ENCODE measurements at places on chromosomes 12 and 14.

GRCh38 chr12:69000074-69000473, 67.1 kb upstream of the CPM start:
- DNase-seq = no peak

DNA sequence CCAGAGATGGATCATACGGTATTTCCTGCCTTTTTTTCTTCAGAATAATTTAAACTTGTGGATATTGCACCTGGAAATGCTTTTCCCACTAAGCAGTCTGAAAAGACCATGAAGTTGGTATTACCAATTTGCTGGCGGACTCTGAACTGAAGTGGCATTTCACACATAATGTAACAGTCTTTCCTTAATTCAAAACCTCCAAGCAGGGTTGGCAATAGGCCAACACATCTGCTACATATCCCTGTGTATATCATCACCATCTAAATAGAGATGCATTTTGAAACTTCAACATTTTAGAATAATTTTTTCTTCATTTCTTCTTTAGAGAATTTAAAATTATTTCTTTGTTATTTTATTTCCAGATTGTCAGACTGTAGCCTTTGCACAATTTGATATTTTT, 100.5 kb downstream of the TSPAN8 start:
- DNase-seq = peak; percentile 27

DNA sequence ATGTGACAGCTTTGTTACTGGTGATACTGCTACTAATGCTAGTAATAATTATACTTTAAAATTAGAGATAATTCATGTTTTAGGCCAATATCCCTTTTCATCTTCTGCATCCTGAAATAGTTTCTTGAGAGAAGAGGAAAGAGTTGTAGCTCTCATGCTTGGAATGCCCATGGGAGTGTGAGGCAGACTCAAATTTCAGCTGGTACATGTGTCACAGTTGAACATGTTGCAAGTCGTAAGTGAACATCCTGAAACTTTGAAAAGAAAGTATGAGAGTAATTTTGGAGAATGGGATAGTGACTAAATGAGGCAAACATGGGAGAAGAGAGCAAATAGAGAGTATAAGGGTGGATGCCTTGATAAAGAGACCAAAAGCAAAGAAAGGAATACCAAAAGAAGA, 168.0 kb downstream of the TMTC3 start:
- no peak for DNase-seq

DNA sequence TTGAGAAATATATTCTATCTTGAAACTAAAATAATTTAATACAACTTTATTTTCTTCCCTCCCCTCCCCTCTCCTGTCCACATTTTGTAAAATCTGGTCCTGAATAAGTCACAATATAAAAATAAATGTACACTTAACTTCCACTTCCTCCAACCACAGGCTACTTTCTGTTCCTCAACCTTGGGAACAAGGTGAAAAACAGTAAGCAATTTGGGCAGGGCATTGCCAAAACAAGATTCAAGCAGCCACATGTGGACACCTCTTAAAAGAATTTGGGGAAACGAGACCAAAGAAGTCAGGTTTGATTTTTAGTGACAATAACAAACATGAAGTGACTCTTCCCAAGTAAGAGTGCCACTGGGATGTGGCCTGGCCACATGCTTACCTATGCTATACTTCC, 115.7 kb downstream of the PTPRQ start:
- DNase-seq = peak; percentile 58

DNA sequence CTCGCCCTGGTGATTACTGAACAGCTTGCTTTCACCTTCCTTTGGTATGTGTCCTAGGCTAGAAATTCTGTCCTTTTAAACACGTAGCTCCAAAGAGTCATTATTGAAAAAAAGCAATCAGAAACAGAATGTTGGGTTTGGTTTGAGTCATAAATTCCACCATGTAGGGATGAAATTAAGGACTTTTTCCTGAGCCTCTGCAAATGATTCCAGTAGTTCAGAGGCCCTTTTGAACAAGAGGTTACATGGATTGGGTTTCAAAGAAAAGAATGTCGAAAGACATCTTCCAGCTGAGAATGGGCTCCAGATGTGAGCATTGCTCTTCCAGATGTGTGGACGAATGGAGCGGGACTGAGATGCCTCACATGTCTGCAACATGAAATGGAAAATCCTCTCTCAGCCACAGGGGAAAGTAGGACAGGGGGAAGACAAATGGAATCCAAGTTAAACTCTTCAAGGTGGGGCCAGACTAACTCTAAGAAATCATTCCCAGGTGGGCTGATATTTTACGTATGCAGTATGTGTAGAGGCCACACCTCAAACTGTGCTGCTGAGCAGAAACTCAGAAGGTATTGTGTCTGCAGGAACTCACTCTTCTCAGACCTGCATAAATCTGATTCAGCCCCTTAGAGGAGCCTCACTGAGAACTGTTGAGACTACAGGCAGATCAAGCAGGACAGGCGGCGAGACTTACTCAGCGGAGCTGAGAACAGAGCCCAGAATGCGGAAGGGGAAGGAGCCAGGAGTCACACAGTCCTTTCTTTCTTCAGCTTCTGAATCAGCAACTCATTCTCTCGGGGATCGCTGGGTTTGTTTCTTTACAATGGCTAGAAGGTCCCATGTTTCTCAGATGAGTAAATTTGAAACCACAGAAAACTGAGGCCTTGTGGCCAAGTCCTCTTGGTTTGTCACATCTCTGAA, 23.3 kb upstream of the EMP1 start:
- peak; percentile 36 for DNase-seq

DNA sequence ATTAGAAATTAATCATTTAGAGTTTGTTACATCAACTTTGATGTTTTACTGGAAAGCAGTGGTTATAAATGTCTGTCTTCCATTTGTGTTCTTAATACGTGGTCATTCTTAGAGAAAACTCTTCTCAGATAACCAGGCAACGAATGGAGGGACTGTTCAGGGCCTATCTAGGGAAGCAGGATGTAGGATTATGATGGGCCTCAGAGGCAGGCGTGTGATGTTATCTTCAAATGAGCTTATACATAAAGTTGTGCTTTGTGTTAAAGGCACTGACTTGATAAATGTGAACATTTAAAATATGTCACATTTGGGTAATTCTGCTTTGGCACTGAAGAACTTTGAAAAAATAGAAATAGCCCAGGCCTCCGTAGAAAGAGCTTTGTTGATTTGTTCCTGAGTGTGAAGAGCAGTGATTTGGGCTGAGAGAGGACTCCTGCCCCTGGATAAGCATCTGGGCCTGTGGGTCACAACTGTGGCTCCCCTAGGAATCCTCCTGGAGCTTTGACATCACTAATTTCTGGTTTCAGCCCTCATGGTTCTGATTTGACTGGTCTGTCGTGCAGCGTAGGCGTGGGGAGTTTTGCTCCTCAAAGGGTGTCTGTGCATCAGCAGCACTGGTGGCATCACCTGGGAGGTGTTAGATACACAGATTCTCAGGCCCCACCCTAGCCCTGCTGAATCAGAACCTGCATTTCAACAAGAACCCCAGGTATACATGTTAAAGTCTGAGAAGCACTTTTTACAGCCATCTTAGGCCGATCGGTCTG, 55.4 kb downstream of the SAMD4A start:
- no peak for DNase-seq

GRCh38 chr14:51335961-51336723, 96.1 kb downstream of the TMX1 start:
- no peak for DNase-seq

GRCh38 chr12:57087691-57088353, 1.1 kb upstream of the NAB2 start:
- peak; percentile 91 for DNase-seq

DNA sequence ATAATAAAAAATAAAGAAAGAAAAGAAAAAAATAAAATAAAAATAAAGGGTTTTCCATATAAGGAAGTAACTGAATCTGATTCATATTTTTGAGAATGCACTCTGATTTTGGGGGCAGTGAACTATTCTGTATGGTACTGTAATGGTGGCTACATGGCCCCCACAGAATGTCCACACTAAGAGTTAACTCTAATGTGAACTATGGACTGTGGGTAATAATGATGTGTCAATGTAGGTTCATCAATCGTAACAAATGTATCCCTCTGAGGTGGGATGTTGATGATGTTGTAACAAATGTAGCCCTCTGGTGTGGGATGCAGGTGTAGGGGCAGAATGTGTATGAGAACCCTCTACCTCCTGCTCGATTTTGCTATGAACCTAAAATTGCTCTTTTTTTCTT, 13.8 kb downstream of the KRT8 start:
- no peak for DNase-seq

DNA sequence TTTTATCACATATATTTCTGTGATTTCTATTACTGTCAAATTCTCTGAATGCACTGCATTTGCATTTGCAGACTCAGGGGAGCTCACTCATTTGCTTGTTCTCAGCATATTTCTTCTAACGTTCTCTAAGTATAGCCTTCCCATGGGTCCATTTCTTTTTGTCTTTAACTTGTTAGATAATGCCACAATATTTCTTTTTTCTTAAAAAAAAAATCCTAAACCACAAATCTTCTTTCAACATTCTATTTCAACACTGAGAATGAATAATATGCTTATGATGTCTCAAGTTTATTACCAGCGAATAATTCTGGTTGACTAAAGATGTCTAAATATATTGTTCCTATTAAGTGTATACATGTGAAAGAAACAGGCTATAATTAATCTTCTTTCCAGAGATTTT, 200.2 kb downstream of the ANO6 start:
- DNase-seq = peak; percentile 28

- no peak for DNase-seq
Measured at GRCh38 chr14:68651652-68652432, 141.0 kb downstream of the ZFP36L1 start.

DNA sequence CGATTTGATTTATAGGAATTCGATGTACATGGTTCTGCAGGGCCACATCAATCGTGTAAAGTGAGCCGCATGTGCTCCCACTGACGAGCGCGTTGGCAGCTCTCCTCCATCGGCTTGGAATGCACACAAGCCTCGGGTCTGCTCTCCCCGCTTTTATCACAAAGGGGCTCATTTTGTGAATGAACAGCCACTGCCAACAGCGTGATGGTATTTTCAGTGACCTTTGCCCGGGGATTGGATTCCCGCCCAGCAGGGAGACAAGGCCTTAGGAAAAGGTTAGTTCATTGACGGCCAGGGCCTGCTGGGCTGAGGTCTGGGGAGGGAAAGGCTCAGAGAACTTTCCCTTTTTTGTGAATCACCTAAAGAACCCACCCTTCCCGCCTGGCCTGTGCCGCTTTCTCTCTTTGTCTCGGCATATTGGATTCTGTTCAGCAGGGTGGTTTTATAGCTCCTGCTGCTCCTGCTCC, 232.1 kb downstream of the MSRB3 start:
- no peak for DNase-seq

- DNase-seq = no peak
Measured at GRCh38 chr12:71935594-71935993, 3.1 kb upstream of the TPH2 start.

GRCh38 chr12:27534060-27534764, 10.2 kb downstream of the PPFIBP1 start:
- DNase-seq = peak; percentile 52

- no peak for DNase-seq
Measured at GRCh38 chr12:30622509-30622908, 73.2 kb downstream of the IPO8 start.

- DNase-seq = no peak
Measured at GRCh38 chr14:94334872-94335271, 11.7 kb upstream of the SERPINA6 start.

DNA sequence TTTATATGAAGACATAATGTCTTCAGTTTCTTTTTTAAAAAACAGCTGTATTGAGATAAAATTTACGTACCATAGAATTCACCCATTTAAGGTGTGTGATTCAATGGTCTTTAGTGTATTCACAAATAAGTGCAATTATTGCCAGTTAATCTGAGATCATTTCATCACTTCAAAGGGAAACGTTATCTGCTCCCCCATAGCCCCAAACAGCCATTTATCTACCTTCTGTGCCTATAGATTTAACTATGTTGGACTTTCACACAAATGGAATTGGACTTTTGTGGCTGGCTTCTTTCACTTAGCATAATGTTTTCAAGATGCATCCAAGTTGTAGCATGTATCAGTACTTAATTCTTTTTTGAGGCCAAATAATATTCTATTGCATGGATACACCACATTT, 9.7 kb downstream of the PNP start:
- DNase-seq = no peak

DNA sequence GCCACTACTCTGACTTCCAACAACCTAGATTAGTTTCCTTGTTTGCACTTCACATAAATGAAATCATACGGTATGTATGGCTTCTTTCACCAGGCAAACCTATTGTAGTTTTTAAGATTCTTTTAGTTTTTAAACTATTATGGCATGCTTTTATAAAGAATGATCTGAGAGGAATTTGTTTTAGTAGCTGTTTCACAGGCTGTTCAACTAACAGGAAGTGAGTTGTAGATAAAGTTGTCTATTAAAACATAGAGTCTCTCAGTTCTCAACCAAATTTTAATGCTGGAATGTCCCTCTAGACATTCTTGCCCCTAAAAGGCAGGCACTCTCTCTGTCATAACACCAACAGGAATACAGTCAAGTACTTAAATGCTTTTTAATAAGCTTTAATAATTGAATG, 102.7 kb upstream of the DACT1 start:
- DNase-seq = no peak

- DNase-seq = no peak
Measured at GRCh38 chr14:103023881-103024473, 33.4 kb downstream of the CDC42BPB start.

DNA sequence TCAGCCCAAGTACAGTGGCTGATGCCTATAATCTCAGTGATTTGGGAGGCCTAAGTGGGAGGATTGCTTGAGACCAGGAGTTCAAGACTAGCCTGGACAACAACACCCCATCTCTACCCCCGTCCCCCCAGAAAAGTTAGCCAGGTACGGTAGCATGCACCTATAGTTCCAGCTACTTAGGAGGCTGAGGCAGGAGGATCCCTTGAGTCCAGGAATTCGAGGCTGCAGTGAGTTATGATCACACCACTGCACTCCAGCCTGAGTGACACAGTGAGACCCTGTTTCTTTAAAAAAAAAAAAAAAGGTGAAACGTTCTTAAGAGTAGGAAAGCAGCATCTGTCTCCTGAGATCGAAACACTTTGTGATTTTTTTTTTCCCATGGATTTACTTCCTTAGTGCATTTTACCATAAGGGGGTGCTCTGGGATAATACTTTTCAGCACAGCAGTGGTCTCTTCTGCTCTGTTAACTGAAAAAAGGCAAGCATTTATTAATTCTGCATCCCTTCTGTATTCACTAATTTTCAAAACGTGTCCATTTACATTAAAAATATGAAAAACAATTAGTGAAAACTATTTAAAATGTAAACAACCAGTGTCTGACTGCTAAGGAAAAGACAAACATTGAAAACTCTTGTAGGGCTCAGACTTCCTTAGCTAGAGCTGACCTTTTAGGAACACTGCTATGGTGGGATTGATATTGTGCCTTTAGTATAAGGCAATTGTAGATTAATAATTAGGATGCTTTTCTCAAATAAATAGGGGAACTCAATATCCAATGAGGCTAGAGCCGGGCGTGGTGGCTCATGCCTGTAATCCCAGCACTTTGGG, 31.2 kb upstream of the USP44 start:
- no peak for DNase-seq

All from NAMALWA (cell line).